Cardiac ventricle fibroblast (primary cell): ENCODE measurements at places on chromosomes 11 and 22. TPM values are rescaled to one million over a fixed set of nuclear protein-coding genes. Genes with fewer than 3 reads are reported as not detected.

PKDREJ gene
- 0.05 and 0.06 TPM in 2 replicates for total RNA-seq

ZNF214 gene
- 1.00 and 2.0 TPM in 2 replicates for total RNA-seq

SLC22A6 gene
- not detected in 2 replicates for total RNA-seq

EIF1AD gene
- total RNA-seq = 20.5 and 21.6 TPM in 2 replicates

GPHA2 gene
- not detected in 2 replicates for total RNA-seq

OAF gene
- 169 and 217 TPM in 2 replicates for total RNA-seq

ABTB2 gene
- total RNA-seq = 1.2 and 1.7 TPM in 2 replicates

C2CD2L gene
- total RNA-seq = 3.9 and 4.6 TPM in 2 replicates
